ENCODE measurements at places on chromosomes 3 and 15.

DNA sequence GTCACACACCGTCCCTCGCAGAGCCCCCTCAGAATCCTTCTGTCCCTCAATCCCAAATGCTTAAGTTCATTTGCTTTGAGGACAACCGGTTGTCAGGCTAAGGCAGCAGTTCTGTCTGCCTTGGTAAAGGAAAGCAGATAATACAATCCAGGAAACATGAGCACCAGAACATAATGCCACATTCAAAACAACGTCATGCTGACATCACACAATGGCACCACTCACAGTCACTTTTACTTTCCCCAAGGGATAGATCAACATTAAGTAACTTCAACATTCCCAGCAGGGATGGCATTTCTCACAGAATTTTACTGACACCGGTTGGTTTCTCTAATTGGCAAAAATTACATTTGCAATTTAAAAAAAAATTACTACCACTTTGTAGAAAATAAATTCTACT, 74.6 kb upstream of the PSMD6 start:
- no peak for DNase-seq

- no peak for DNase-seq
Observed at GRCh38 chr3:196706327-196706726, 5.7 kb downstream of the CEP19 start.

GRCh38 chr3:180467177-180467576, 134.8 kb upstream of the TTC14 start:
- DNase-seq, result no peak

GRCh38 chr3:15486020-15486419, 35.5 kb downstream of the COLQ start:
- DNase-seq, result no peak

GRCh38 chr3:51044982-51045381, 340.1 kb upstream of the MANF start:
- DNase-seq, result no peak

DNA sequence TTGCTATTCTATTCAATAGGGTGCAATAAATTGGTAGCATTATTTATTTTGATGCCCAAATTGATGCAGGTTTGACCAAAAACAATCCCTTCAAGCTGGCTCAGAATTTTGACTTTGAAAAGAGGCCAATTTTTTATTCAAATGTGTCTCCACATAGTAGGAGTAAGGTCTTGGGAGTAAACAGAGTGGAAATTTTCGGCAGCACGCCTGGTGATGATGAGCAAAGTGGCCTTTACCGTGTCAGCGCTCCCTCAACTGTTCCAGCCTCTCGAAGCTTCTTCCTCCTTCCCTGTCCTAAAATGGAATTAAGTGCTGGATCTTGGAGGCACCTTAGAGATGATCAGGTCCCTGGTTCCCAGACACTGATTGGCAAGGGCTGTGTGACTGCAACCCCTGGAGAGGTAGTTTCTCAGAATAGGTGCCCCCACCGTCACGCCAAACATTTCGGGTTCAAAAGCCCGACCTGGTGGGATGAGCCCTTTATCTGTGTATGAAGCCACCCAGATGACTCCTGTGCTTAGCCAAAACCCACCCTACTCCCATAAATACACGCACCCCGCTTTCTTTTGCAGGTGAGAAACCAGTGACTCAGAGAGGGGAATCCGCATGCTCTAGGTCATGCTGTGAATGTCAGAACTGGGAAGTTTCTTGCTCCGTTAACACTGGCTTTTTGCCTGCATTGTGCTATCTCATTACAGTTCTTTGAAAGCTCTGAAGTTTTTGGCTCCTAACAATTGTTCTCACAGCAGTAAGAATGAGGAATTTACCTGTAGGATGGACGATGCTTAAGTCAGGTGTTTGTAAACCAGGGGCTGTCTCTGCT, 89.1 kb downstream of the CRYGS start:
- DNase-seq, result no peak

GRCh38 chr3:114928989-114929640, 218.0 kb downstream of the ZBTB20 start:
- DNase-seq, result no peak

DNA sequence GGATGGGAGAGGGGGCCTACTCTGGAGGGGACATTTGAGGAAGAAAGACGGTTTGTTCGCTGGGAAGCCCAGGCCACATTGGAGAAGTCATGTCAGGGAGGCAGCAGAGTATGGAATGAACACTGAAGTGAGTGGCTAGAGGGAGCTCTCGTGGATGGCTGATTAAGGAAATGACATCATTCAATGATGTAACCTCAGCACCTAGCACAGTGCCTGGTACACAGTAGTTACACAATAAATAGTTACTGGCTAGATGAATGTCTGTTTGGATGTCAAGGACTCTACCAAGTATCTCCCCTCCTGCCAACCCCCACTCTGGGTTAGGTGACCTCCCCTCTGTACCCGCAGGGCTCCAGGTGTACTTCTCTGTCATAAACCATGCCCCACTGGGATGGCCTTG, 121.1 kb downstream of the CLSTN2 start:
- DNase-seq, result no peak

Data from skeletal muscle cell (primary cell).